Stimulated activated CD4-positive, alpha-beta T cell treated with anti-CD3 and anti-CD28 coated beads, Interleukin-12 subunit alpha, Interleukin-12 subunit beta, amount 100 ng/mL, for 4 hours (primary cell): ENCODE measurements at places on chromosomes 1 and 21.

- no peak for DNase-seq
Observed at GRCh38 chr1:67838180-67838910, 5.1 kb upstream of the GNG12 start.

DNA sequence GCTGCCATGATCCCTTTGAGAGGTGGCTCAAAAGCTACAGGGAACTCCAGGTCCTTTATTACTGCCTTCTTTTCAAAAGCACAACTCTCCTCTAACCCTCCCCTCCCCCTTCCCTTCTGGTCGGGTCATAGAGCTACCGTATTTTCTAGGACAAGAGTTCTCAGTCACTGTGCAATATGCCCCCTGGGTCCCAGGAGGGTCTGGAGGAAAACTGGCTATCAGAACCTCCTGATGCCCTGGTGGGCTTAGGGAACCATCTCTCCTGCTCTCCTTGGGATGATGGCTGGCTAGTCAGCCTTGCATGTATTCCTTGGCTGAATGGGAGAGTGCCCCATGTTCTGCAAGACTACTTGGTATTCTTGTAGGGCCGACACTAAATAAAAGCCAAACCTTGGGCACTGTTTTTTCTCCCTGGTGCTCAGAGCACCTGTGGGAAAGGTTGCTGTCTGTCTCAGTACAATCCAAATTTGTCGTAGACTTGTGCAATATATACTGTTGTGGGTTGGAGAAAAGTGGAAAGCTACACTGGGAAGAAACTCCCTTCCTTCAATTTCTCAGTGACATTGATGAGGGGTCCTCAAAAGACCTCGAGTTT, 3.1 kb downstream of the BTG2 start:
- DNase-seq, result no peak

GRCh38 chr1:203035111-203036000, 9.1 kb downstream of the PPFIA4 start:
- no peak for DNase-seq

DNA sequence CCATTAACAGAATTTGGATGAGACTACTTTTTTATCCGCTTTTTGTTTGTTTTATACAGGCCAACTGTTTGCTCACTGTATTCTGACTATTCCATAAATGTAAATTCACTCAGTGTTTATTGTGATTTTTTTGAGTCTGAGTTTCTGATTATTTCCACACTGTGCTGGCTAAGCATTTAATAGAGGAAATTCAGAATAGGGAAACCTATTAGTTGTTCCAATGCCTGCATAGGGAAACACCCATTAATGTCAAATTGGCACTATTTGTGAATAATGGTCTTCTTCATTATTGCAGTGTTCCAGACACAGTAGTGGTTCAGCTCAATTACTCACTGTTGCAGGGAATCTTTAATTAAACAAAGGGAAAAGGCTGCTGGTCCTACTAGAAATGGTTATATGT, 174.7 kb upstream of the SGIP1 start:
- DNase-seq, result no peak

- DNase-seq, result no peak
Observed at GRCh38 chr1:196466654-196467053, 141.6 kb downstream of the KCNT2 start.

DNA sequence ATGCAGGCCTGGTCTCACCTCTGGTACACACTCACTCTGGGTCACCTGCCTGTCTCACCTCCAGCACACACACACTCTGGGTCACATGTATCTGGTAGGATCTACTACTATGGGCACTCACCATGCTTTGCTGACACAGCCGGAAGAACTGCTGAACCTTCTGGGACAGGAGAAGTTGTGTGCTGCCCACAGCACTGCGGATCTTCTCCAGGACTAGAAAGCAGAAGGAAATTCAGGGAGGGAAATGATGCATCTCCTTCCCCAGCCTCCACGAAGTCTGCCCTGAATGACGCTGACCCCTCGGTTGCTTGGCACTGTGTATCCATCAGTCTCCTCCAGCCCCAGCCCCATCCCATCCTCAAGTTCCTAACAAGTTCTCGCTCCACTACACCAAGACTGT, 7.9 kb upstream of the SMIM12 start:
- DNase-seq, result no peak

GRCh38 chr1:145845144-145845513, 301 bp upstream of the NUDT17 start:
- DNase-seq, result no peak

- no peak for DNase-seq
Observed at GRCh38 chr1:207502726-207503125, 6.8 kb downstream of the CR1 start.

DNA sequence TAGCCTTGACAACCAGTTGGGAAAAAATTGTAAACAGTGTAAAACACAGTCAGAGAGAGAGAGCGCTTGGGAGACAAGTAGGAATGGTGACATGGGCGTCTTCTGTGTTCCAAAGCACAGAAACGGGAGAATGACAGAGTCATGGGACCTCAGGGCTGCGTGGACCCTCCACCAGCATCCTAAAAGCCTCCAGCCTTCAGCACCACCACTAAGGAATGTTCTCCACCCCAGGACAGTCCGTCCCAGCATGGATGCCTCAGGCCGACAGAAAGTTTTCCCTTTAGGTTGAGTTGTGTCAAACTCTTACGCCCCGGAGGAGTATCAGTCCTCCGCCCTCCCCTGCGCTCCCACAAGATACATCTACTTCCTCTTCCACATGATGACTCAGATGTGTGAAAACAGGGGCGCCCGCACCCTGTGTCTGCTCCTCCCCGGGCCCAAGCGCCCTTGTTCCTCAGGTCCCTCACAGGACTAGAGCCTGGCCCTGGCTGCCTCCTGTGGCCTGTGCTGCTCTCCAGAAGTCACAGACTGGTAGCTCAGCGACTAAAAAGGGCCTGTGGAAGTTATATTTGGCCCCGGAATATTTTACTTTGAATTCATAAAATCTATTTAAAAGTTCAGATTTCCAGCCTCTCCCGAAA, 63.9 kb upstream of the EFHD2 start:
- no peak for DNase-seq

- DNase-seq, result no peak
Observed at GRCh38 chr1:75085931-75086330, 48.3 kb upstream of the LHX8 start.

- DNase-seq, result no peak
Observed at GRCh38 chr21:32566741-32567389, 18.5 kb downstream of the TCP10L start.

DNA sequence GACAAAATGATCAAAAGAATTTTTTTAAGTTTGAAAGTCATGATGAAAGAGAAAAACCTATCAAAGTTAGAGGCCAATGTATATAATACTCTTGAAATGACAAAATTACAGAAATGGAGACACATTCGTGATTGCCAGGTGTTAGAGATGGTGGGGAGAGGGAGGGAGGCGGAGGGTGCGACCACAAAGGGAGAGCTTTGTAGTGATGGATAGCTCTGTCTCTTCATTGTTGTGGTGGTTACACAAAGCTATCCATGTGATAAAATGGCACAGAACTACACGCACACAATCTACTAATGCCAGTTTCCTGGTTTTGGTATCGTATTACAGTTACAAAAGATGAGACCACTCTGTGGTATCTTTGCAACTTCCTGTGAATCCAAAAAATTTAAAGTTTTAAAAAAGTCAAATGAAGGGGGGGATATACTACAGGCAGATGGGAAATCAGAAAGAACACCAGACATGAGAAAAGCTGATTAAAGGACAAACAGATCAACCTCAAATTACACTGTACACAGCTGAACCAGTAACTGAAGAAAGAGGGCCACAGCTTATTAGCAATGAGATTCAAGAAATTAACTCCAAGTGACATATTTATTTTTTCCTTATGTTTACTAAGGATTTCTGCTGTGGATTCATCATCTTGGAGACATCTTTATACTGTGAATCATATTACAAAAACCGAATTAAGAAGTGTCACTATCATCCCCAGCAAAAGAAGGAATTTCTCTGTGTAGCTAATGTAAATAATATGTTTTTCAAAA, 199.1 kb downstream of the SLC45A1 start:
- no peak for DNase-seq

- DNase-seq, result no peak
Observed at GRCh38 chr1:44802306-44803061, 2.3 kb downstream of the PLK3 start.

- no peak for DNase-seq
Observed at GRCh38 chr1:32972814-32973428, 8.3 kb upstream of the RNF19B start.

GRCh38 chr1:181459067-181459466, 24.2 kb upstream of the CACNA1E start:
- DNase-seq, result no peak

GRCh38 chr1:84704872-84705417, 14.7 kb upstream of the SSX2IP start:
- DNase-seq, result no peak

DNA sequence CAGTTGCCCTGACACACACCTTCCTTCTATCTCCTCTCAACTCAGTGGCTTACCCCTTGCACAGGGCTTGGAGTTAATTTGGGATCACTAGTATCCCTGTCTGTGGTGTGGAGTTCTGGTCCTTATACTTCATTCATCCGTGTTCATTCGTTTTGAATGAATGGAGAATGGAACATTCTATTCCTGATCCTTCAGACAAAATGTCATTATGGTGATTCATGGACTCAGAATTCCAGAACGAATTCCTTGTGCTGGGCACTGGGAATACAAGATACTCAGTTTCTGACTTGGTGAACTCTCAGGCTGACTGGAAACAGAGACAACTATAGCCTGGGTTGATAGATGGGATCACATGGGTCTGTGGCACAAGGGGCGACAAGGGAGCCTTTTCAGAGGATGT, 49.9 kb upstream of the TRABD2B start:
- no peak for DNase-seq

GRCh38 chr1:20216574-20216973, 30.3 kb upstream of the PLA2G2C start:
- no peak for DNase-seq

DNA sequence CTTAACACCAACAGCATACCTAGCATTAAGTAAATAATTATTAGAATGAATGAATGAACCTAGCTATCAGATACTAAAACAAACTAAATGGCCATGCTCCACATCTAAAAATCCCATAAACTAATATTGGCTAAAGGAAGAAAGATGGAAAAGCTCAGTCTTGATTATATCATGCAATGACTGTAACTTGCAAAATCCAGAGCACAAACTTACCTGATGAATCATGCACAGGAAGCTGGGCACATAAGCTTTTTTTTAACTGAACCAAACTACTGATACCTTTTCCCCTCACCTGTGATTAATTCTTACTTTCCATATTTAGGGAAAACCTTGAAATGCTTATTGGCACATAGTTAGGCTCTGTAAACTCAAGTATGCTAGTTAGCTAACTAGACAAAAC, 70.2 kb downstream of the KIF14 start:
- DNase-seq, result no peak

- no peak for DNase-seq
Observed at GRCh38 chr1:40478276-40478675, 1.2 kb downstream of the ZFP69 start.

- no peak for DNase-seq
Observed at GRCh38 chr1:222416001-222416791, 131.7 kb downstream of the HHIPL2 start.

GRCh38 chr1:24939675-24940193, 9.7 kb upstream of the RUNX3 start:
- no peak for DNase-seq

DNA sequence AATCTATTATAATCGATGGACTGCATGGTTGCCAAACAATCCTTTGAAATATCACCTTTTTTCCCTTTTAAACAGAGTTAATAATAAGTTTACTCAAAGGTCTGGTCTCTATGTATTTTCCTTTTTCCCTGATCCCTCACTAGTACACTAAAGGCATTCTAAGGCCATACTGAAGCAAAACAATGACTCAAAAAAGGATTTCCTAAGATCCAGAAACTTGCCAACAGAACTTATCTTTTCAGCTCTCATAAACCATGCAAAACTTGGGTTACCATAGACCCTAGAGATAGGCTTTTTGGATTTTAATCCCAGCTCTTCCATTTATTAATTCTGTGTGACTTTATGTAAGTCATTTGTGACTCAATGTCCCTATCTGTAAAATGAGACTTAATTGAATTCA, 77.1 kb downstream of the IFI44 start:
- DNase-seq, result no peak
